ENCODE measurements at places on chromosomes 7 and 10.

DNA sequence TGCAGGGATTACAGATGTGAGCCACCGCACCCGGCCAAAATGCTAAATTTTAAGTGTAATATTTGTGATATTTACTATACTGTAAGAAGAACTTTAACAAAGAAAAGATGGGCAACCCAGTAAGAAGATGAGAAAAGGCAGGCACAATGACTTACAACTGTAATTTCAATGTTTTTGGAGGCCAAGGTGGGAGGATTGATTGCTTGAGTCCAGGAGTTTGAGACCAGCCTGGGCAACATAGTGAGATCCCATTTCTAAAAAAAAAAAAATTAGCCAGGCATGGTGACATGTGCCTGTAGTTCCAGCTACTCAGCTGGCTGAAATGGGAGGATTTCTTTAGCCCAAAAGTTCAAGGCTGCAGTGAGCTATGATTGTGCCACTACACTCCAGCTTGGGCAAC is 11.7 kb upstream of the GATAD1 start:
- DNase-seq, result no peak

GRCh38 chr7:146654048-146654447 is 537.4 kb downstream of the CNTNAP2 start:
- DNase-seq, result no peak

- DNase-seq, result no peak
Measured at GRCh38 chr7:130274983-130275591, 8.4 kb downstream of the CPA2 start.

- DNase-seq, result no peak
Measured at GRCh38 chr7:2715341-2716231, 27.6 kb downstream of the AMZ1 start.

DNA sequence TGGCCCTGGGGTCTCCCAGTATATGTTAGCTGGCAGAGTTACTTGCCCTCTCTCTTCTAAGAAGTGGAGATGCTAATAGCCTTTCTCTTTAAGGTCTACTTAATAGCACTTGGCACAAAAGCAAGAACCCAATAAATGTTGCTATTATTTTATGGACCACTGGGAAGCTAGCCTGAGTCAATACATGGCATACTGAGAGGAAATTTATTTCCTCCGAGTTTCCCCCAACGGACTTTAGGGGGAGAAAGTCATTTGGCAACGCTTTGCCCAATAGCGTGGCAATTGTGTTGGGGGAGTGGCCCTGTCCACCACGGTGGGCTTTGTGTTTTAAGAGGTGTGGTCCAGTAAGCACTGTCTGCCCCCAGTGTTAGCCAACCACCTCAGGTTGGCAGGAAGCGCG is 87.4 kb upstream of the SMNDC1 start:
- no peak for DNase-seq

DNA sequence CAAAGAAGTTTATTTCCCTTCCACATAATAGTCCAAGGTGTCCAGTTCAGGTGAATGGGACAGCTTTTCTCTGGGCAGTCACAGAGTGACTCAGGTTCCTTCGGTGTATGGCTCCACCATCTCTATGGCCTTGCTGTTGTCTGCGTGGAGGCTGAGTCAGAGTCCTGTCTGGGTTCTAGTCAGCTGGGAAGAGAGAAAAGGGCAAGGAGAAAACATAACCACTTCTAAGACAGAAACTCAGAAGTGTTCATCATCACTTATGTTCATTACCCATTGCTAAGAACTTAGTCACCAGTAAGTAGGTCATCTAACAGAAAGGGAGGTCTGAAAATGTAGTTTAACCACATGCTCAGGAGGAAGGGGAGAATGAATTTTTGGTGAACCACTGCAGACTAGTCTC is 32.4 kb upstream of the CCDC7 start:
- no peak for DNase-seq

DNA sequence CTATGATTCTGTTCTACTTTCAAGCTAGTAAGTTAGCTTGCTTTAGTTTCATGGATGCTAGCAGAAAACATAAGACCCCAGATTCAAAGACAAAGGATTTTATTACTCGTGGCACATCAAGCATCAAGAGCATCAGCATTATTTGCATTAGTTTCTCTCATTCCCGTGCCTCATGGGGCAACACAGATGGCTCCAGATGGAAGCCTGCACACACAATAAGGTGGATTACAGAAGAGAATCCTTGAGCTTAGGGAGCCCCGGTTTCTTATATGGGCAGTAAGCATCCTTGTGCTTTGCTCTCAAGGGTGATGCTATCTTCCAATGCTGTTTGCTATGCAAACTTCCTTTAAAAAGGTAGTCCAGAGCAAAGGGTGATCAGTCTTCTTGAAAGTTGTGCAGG is 10.7 kb upstream of the CAPZA2 start:
- DNase-seq, result no peak

GRCh38 chr7:157513162-157513621 is 176.4 kb downstream of the DNAJB6 start:
- no peak for DNase-seq

DNA sequence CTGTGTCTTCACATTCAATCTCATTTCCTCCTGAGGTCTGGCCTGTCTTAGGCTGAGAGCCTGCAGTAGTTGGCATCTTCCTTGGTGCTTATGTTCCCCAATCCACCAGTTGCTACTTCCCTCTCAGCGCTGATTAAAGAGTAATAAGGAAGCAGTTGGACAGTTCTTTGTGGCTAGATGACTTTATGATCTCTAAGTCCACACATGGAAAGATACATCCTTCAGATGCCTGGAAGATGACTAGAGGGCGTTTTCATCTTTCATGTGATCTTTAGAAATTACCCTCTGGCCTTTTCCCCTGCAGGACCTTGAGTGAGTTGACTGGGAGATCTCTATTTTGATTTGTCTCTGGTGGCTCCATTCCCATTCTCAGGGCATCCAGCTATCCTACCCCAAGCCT is 204.5 kb downstream of the GRM3 start:
- DNase-seq, result no peak

DNA sequence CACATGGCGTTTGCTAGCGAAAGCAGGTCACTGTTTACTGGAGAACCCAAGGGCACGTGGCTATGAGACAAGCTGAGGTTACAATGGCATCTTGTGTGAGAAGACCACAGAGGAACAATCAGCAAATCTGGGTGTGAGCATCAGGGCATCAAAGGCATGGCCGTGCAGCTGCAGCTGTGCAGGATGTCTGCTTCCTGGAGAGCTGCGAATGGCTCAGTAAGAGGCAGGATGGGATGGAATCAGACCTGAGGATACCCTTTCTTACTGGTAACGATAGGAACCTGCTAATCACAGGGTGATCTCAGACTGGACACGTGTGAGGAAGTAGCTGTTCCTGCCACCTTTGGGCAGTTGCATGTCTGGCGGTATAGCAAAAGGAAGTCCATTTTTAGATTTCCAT is 119.5 kb downstream of the RNF216 start:
- DNase-seq, result no peak

- no peak for DNase-seq
Measured at GRCh38 chr10:20552382-20552781, 344.7 kb downstream of the NEBL start.

- no peak for DNase-seq
Measured at GRCh38 chr10:69685426-69685801, 55.4 kb downstream of the FAM241B start.

DNA sequence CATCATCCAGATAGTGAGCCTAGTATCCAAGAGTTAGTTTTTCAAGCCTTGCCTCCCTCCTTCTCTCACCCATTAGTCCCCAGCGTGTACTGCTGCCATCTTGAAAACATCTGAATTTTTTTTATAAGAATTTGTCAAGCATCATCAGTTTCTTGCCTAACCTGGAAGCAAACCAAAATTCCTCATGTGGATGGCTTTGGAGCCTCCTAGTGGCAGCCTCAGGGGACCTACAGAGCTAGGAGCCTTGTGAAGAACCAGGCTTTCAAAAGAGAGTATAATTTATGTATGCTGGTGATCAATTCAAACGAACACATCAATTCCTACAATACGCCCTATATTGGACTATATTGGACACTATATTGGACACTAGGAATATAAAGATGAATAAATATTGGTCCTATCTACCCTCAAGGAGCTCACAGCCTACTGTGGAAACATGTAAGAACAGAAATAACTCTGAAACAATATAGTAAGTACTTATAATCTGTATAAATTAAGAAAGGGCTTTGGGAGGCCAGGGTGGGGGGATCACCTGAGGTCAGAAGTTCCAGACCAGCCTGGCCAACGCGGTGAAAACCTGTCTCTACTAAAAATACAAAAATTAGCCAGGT is 63.4 kb downstream of the HPSE2 start:
- no peak for DNase-seq

- no peak for DNase-seq
Measured at GRCh38 chr7:42342381-42342780, 105.4 kb upstream of the GLI3 start.

DNA sequence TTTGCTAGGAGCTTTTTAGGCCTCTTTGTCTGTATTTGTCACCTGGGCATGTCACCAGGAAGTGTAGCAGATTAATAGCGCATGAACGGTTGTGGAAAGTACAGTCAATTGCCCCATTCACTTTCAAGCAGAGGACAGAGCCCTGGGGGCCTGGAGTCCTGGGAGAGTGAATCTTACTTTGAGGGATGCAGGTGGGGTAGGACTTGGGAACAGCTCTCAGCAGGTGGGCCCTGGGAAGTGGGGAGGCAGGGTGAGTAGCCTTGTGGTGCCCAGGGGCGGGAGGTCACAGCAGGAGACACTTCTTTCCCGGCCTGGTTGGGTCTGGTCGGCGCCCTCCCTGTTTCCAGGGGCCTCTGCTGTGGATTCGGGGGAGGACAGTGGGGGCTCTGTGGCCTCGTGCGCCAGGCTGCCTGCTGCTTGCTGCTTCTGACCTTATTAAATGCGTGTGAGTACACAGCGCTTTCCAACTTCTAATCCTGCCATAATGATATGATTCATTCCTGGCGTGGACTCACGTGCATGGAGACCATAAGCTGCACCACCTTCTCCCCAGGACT is 51.6 kb upstream of the AQP1 start:
- DNase-seq, result no peak

DNA sequence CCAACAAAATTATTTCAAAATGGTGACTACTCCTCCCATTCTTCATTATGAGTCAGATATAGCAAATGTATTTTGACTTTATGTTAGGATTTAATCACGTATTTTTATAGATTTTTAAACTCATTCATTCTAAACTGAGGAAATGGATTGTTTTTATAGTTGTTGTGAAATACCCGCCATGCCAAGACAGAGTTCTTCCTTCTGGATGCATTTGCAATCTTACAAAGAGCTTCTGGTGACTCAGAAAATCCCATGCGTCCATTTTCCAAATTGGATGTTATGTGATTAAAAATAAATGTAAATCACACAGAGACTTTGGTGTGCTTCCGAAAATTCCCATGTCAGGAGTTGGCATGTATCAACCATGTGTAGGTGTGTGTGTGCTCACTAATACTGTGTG is 179.3 kb downstream of the TRIL start:
- DNase-seq, result no peak

DNA sequence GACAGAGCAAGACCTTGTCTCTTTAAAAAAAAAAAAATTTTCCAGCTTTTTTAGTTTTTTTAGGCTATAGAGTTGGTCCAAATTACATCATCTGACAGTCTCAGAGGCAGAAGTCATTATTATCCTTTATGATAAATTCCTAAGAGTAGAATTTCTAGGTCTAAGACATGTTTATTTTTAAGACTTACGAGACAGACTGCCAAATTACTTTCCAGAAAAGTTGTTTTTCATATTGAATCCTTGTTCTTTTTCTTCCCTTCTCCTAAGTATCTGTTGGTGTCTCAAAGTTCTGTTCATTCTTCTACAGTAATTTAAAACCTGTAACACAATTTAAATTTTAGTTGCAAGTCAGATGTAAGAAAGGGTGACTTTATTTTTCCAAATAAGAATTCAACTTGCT is 421.4 kb downstream of the GALNT17 start:
- no peak for DNase-seq

DNA sequence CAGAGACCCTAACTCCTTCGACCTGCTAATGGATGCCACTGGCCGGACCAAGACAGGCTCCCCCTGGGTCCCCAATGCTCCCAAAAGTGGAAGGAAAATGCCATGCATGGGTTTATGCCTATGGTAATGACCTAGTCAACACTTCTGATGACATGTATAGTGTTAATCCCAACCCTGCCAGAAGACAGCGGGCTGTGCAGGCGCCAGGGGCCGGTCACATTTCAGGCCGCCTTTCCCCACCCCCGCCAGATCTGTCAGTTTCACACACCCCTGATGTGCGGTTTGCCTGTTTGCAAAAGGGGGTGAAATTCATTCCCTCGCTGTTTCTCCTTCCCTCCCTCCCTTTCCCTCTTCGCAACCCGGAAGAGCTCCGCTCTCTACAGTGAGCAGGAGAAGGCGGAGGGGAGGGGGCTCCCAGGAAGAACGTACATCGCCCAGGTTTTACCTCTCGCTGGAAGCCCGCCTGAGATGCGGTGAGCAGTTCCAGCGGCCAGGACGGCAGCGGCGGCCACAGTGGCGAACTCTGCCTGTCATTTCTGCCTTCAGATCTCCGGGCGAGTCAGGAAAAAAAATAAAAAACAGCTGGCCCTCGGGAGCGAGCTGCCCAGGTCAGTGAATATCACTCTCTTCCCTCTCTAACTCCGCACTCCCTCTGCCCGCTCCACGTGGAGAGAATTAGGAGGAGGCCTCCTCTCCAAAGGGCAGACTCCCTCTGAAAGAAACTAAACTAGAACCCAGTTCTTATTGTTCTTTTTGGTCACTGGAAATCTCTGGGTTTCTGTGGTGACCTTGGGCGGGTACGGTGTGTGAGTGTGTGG is 9.4 kb upstream of the GATA3 start:
- DNase-seq, result no peak

DNA sequence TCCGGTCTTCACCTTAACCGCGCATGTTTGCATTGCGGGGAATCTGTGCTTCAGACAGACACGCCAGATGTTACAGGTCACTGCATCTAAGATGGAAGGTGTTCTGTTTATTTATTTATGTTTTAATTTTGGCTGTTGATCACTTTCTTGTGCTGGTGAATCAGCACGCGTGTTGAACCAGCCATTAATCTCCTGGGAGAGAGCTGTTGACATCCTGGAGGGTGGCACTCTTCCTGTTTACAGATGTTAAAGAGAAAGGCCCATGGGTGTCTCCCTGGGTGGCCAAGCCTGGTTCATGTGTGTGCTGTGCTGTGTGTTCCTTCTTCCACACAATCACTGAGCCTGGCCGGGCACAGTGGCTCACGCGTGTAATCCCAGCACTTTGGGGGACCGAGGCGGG is 355.3 kb downstream of the PAXIP1 start:
- DNase-seq, result no peak

GRCh38 chr7:137342265-137342664 is 1.3 kb downstream of the PTN start:
- DNase-seq, result no peak

DNA sequence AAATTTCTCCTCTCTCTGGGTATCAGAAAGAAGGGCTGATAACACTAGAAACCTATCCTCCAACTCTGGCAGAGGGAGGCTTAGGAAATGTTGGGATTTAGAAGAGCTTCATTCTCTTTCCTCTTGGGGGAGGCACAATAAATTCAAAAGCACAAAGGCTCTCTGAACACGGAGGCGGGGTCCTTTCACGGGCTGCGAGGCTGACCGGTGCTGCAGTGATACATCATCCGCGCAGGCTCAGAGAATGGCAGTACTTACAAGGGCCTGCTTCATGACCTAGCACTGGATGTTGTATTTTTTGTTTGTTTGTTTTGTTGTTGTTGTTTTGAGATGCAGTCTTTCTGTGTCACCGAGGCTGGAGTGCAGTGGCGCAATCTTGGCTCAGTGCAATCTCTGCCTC is 306.2 kb downstream of the SORCS3 start:
- no peak for DNase-seq
